H9 (cell line): ENCODE measurements at places on chromosomes 16 and 17. TPM values are rescaled to one million over a fixed set of nuclear protein-coding genes. Genes with fewer than 3 reads are reported as not detected.

The OR1A1 gene
- not detected in 2 replicates for total RNA-seq

- H3K4me3 ChIP-seq = no peak overlapping the region
- DNase-seq = no peak
- H3K36me3 ChIP-seq = peaks cover 13% of the 10 kb centered on the region; the same call in 2 of the 3 replicates
- H3K4me1 ChIP-seq = no peaks in the 10 kb centered on the region
- no peaks in the 10 kb centered on the region for H3K27me3 ChIP-seq
Measured at GRCh38 chr16:48347191-48347865, 37.9 kb downstream of the SIAH1 start.

- no peaks in the 10 kb centered on the region; the same call in 1 of the 2 replicates for H3K27me3 ChIP-seq
- DNase-seq = peak; percentile 69
- H3K4me1 ChIP-seq = no peaks in the 10 kb centered on the region; the same call in 1 of the 2 replicates
- no peak within 1 kb of the TSS for H3K27ac ChIP-seq
Measured at GRCh38 chr17:48037036-48037837, at the start of gene COPZ2. Gene COPZ2, minus strand, starts transcription at chr17:48037797. Its CDS starts 20 bp downstream, at chr17:48037777.

DNA sequence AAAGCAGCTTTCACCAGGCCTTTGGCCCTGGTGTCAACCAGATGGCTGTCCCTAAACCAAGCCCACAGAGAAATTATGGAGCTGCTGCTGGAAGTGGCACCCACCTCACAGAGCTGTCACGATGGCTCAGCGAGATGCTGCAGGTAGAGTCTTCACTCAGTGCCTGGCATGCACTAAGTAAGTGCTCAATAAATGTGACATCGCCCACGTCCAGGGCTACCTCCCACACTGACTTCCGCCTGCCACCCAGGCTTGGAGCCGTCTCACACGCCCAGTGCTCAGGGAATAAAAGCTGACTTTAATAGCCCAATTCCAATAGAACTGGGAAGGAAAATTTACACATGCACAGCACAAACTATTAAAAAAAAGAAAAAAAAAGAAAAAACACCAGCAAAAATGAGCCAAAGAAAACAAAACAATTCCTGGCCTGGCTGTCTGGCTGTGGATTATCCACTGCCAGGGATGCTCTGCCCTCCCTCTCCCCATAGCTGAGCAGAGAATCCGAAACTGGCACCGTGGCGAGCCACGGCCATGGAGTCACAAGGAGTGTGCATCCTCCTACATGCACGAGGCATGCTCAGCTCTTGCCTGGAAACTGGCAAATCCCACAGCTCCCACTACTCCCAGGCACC, 68.9 kb downstream of the ZNF423 start:
- no peaks in the 10 kb centered on the region for H3K4me1 ChIP-seq
- H3K36me3 ChIP-seq = peaks cover 24% of the 10 kb centered on the region
- H3K27me3 ChIP-seq = no peaks in the 10 kb centered on the region
- no peak for DNase-seq
- no peak overlapping the region for H3K27ac ChIP-seq
